Stomach (tissue), 19 donors: ENCODE measurements at places on chromosomes 4 and X. TPM values are rescaled to one million over a fixed set of nuclear protein-coding genes. Genes with fewer than 3 reads are reported as not detected.

Gene SHISA3
- total RNA-seq, result 1.7 TPM

Gene NPNT
- total RNA-seq, result 11.6 TPM

DNA sequence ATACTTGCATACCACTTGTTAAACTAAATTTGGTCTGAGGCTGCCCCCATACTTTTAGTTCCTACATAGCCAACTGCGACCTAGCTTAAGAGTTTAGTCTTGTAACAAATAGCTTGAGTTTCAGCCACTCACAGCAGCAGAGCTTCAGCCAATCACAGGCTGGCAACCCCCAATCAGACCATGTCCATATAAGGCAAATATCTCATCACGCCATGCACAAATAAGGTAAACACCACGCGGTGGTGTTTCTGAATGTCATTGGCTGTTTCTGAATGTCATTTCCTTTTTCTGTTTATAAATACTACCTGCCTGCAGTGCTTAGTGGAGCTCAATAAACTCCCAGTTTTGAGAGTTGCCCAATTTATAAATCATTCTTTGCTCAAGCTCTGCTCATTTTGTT lies 143.1 kb upstream of the MAD2L1 start:
- no peaks in the 10 kb centered on the region for H3K36me3 ChIP-seq
- H3K27me3 ChIP-seq, result no peaks in the 10 kb centered on the region
- DNase-seq, result no peak
- no peaks in the 10 kb centered on the region for H3K4me1 ChIP-seq
- H3K4me3 ChIP-seq, result no peak overlapping the region
- no peak overlapping the region for H3K27ac ChIP-seq

Gene PLXNB3
- total RNA-seq, result 18.7 TPM

DNA sequence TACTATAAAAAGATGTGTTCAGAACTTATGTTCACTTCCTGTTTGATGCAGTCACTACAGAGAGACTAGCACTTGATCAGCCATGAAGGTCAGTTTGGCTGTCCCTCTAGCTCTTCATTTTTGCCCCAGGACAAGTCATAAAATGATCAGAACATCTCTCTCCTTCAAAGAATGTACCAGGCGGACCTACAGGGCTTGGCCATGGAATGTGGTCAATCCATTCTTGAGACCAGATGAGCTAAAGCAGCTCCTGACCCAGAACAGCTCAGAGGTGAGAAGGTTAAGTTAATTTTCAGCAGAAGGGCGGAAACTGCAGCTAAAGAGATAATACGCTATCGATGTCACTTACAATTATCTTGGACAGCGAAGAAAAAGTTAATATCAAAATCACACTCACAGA lies 49.2 kb upstream of the TAB3 start:
- no peaks in the 10 kb centered on the region for H3K36me3 ChIP-seq
- no peak for DNase-seq
- H3K27me3 ChIP-seq, result no peaks in the 10 kb centered on the region
- no peak overlapping the region for H3K27ac ChIP-seq

Gene ABLIM2
- 3.1 TPM for total RNA-seq

DNA sequence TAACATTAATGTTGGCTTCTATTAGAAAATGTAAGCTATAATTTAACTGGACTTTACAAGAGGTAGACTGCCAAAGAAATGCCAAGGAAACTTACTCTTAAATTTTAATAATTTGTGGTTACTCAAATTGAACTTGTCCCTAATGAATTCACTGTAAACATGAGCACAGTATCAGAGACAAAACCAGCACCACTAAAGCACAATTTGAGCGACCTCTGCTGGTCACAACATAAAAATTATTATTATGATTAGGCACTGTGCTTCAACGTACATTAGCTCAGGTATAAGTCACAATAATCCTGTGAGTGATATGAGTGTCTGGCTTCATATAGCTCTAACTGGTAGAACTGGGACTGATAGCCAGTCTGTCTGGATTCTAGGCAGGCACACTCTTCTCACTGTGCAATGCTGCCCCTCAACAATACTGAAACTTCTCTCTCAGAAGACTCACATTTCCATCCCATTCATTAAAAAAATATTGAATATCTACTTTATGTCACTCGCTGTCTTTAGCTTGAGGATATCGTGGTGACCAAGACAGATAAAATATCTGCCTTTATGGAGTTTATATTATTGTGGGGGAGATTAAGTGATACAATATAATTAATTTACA lies 8.0 kb downstream of the NUDT6 start:
- no peak overlapping the region for H3K4me3 ChIP-seq
- no peak for DNase-seq
- no peaks in the 10 kb centered on the region for H3K27me3 ChIP-seq
- no peak overlapping the region for H3K27ac ChIP-seq
- peaks cover 4% of the 10 kb centered on the region for H3K36me3 ChIP-seq

Gene FGFR3
- 20.0 TPM for total RNA-seq

Gene OPRPN
- total RNA-seq, result not detected

DNA sequence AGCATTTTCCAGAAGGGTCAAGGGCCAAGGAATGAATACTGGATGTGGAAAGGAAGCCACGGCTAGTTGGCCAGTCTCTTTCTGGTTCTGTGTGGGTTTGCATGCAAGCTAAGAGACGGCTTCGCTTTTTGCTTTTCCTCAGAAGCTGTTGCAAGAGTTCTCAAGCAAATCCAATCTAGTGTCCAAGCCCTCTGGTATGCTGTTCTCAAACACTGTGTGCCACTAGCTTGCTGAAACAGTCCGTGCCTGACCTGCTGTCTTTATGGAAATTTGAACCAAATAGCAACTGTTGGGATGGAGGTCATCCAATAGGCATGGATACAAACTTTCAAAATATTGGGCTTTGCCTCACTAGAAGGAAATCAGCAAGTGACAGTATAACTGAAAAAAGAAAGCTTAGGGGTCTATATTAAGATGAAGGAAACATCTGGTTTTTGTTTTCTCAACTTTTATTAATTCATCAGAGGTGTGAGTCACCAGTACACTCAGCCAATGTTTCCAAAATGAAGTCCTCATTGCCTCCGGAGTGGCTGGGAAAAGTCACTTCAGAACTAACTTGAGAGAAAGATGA lies 70.5 kb downstream of the SLC9A6 start:
- DNase-seq, result peak; percentile 64
- peaks cover 4% of the 10 kb centered on the region for H3K4me1 ChIP-seq
- H3K4me3 ChIP-seq, result no peak overlapping the region
- H3K27ac ChIP-seq, result no peak overlapping the region
- H3K27me3 ChIP-seq, result no peaks in the 10 kb centered on the region

Gene POF1B
- total RNA-seq, result 47.5 TPM

DNA sequence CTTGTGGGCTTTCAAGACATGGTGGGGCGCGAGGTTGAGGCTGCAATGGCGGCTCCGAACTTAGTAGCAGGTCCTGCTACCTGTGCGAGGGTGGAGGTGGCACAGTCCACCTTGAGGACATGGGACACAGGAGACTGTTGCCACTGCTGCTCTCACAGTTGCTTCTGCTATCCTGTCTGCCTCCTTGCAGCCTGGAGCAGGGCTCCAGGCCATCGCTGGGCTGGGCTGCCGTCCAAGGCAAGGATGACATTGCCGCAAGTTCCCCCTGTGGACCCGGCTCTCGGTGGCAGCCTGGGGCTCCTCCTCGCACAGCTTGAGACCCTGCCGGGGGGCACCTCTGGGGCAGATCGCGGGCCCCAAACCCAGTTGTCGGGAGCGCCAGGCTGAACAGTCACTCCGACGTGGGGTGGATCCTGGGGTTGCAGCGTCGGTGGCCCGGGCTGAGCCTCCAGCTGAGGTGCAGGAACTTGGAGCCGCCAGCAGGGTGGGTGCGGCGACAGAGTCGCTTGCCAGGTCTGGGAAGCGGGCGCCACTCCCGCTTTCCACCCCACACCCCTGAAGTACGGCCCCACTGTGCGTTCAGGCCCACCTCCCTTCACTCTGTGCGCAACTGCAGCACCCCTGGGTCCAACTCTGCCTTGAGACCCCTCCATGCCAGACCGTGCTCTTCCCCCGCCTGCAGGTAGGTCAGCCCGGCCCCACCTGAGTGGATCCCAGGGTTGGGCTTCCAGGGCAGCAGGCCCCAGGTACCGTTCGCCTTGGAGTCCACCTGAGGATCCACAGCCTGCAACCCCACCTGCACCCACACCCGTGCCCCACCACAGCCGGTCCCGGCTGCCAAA lies 192.7 kb upstream of the NUDT6 start:
- no peak overlapping the region for H3K4me3 ChIP-seq
- H3K36me3 ChIP-seq, result no peaks in the 10 kb centered on the region
- H3K4me1 ChIP-seq, result peaks cover 23% of the 10 kb centered on the region
- no peak overlapping the region for H3K27ac ChIP-seq
- no peak for DNase-seq

Gene TMEM144
- total RNA-seq, result 2.2 TPM

- no peak for DNase-seq
- H3K27me3 ChIP-seq, result no peaks in the 10 kb centered on the region
- H3K27ac ChIP-seq, result no peak overlapping the region
- H3K4me1 ChIP-seq, result no peaks in the 10 kb centered on the region
These were observed 81.0 kb downstream of the EPHA5 start for GRCh38 chr4:65589331-65589730.

- no peak overlapping the region for H3K27ac ChIP-seq
- no peaks in the 10 kb centered on the region for H3K27me3 ChIP-seq
- no peak for DNase-seq
- no peaks in the 10 kb centered on the region for H3K36me3 ChIP-seq
These were observed 2466.9 kb downstream of the PCDH7 start for GRCh38 chr4:33187035-33187434.

GRCh38 chr4:113635739-113636437 lies 125.7 kb downstream of the CAMK2D start:
- no peaks in the 10 kb centered on the region for H3K27me3 ChIP-seq
- peak overlapping the region; percentile 88 for H3K27ac ChIP-seq
- H3K4me1 ChIP-seq, result peaks cover 36% of the 10 kb centered on the region
- no peak overlapping the region for H3K4me3 ChIP-seq
- H3K36me3 ChIP-seq, result no peaks in the 10 kb centered on the region

Gene DGKK
- not detected for total RNA-seq

DNA sequence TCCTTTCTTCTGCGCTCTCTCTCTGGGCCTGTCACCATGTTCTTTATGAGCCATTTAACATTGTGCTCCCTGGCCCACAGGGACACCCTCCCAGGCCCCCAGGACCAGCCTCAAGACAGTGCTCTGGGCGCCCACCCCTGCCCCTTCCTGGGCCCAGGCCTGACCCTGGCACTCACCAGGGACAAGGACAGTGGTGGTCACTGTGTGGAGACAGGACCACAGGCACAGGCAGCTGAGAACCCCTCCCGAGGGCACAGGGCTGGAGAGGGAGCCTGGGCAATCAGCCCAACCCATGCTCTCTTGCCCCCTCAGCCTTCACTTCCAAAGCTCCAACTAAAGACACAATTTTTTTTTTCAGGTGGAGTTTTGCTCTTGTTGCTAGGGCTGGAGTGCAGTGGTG lies 218.2 kb upstream of the PSAPL1 start:
- H3K4me3 ChIP-seq, result no peak overlapping the region
- H3K27me3 ChIP-seq, result peaks cover 38% of the 10 kb centered on the region
- H3K36me3 ChIP-seq, result no peaks in the 10 kb centered on the region
- H3K4me1 ChIP-seq, result no peaks in the 10 kb centered on the region
- DNase-seq, result no peak

DNA sequence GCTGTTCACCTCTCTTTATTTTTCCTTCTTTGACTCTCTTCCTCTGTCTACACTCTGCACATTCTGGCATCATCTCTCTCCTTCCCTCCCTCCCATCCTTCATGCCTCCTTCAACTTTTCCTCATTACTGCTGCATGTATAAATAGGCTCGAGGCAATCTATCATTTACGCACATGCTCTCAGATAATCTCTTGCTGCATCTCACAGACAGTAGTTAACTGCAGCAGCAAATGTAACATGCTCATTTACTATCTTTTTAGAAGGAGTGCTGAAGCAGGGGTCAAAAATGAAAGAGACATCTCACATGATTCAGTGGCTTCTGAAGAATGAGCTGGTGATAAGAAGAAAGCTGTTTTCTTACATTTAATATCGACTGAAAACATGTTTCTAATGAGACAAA lies 127.7 kb downstream of the RASL11B start:
- H3K27me3 ChIP-seq, result no peaks in the 10 kb centered on the region
- H3K4me3 ChIP-seq, result no peak overlapping the region
- H3K27ac ChIP-seq, result no peak overlapping the region
- peaks cover 2% of the 10 kb centered on the region for H3K4me1 ChIP-seq

GRCh38 chrX:80335062-80335830 lies 85.0 kb upstream of the TENT5D start:
- H3K27ac ChIP-seq, result peak overlapping the region; percentile 46
- H3K36me3 ChIP-seq, result no peaks in the 10 kb centered on the region
- H3K4me3 ChIP-seq, result peak overlapping the region; percentile 48
- DNase-seq, result peak; percentile 65

DNA sequence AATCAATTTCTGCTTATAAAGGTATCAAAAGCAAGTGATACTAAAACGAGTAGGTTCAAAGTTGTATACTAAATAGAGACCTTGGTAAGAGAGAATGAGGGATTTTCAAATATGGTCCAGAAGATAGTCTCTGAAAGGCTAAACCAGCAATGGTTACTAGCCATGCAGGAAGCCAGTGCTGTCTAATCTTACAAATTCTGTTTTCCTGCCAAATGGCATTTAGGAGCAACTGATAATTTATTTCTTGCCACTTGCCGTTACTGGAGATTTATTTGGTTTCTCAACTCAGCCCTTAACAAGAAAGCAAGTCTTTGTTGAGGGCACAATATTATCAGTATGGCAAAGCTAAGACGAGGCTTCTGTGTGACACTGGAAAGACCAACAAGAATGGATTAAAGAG lies 47.2 kb downstream of the MAP7D3 start:
- H3K36me3 ChIP-seq, result peaks cover 14% of the 10 kb centered on the region
- no peak overlapping the region for H3K4me3 ChIP-seq
- no peak for DNase-seq

Gene SLC9B1
- not detected for total RNA-seq

Gene BEND4
- not detected for total RNA-seq
